ENCODE measurements at places on chromosomes 6 and 20. TPM values are rescaled to one million over a fixed set of nuclear protein-coding genes. Genes with fewer than 3 reads are reported as not detected.

GRCh38 chr20:60054716-60055634 is 96.8 kb downstream of the CDH26 start:
- DNase-seq = no peak

GRCh38 chr6:35448191-35448590 is 3.9 kb upstream of the FANCE start:
- DNase-seq = no peak

GRCh38 chr6:71205336-71205956 is 83.2 kb upstream of the OGFRL1 start:
- DNase-seq = no peak

DNA sequence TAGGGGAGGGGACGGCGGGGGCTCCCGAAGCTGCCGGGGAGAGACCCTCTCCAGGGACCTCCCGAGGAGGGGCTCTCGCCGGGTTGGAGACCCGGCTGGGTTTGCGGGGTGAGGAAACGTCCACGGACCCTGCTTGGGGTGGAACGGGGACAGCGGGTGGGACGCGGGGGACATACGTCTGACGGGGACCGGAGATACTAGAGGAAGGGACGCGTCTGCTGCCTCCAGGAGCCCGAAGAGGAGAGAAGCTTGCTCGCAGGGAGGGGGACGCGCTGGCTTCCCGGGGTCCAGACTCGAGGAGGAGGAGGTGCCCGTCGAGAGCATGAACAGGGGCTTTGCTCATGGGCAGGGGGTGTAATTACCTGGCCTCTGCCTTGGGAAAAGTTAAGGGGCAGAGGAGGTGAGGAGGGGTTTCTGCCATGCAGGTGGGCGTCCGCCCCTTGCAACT is 593 bp downstream of the DNMT3B start:
- DNase-seq = peak; percentile 63

GRCh38 chr6:154847318-154847717 is 114.1 kb downstream of the SCAF8 start:
- no peak for DNase-seq

DNA sequence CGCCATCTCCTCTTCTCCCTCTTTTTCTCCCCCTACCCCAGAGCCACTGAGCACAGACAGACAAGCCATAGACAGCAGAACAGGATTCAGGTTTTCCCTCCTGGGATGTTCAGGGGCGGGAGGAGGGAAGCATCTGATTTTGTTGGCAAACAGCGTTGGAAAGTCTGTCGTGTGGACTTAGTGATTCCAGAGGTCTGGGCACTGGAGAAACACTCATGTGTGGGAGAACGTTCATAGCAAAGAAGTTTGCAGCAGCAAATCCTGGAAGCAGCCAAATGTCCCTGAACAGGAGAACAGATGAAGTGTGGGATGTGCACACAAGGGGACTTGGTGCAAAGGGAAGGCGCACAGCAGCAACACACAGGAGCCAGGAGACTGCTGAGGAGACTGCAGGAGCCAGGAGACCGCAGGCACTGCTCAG is 264.1 kb upstream of the CDYL start:
- no peak for DNase-seq

DNA sequence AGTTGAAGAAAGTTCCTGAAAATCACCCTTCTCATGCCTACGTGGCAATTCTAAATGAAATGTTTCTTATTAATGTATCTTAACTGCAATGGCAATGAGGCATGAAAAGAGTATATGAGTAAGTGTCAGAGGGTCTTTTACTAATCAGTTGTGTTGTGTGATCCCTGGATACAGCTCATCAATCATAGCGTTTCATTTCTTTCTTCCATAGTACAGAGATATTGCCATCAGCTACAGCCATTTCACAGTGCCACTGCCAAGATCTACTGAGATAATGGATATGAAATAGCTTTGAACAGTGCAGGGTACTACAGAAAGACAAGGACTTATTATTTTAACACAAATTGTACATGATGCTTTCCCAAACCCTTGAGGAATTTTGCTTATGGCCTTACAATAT is 450.8 kb downstream of the KHDRBS2 start:
- DNase-seq = no peak

Gene METTL24
- 4.0 TPM for total RNA-seq

Gene ZSCAN9
- 11.3 TPM for total RNA-seq

Measured in right cardiac atrium (tissue), 5 donors.